ENCODE measurements at places on chromosomes 13 and 19.
A peak's percentile ranks its signal among the peaks of the same experiment; 100 is the strongest.

DNA sequence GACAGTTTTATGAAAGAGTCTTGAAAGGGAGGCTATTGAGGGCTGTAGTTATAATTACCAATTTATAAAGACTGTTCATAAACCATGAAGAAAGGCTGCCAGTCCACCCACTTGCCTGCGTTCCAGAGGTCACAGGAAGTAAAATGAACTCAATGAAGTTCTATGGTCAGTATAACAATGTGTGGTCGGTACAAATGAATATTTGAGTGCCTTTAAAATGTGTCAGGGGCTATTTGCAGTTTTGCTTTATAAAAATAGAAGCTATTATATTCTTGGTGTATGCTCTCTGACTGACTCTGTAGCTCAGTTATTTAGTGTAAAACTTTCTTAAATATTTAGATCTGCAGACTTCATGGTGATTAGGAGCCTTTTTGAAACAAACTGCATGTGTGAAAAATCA is 47.0 kb downstream of the ESD start:
- DNase-seq: no peak

GRCh38 chr19:46181388-46181779 is 33.3 kb downstream of the IGFL2 start:
- peak; percentile 97 for DNase-seq

- peak; percentile 72 for DNase-seq
These were observed 19.9 kb downstream of the TPT1 start for GRCh38 chr13:45320876-45321629.

DNA sequence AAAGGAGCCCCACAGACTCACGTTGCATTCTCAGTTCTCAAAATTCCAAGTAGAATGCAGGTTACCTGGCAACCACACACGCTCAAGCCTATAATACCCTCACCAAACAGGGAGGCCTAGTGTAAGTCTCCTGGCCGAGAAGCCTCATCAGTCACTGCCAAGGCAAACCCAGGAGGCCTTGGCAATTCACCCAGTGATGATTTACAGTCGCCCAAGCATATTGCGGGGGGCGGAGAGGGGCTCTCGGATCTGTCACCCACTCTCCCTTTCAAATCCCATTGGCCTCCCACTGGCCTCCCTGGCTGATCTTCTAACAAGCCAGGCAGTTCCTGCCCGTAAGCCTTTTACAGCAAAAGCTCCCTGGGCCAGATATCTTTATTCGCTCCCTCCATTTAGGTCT is 1.1 kb downstream of the AKAP8L start:
- peak; percentile 12 for DNase-seq

DNA sequence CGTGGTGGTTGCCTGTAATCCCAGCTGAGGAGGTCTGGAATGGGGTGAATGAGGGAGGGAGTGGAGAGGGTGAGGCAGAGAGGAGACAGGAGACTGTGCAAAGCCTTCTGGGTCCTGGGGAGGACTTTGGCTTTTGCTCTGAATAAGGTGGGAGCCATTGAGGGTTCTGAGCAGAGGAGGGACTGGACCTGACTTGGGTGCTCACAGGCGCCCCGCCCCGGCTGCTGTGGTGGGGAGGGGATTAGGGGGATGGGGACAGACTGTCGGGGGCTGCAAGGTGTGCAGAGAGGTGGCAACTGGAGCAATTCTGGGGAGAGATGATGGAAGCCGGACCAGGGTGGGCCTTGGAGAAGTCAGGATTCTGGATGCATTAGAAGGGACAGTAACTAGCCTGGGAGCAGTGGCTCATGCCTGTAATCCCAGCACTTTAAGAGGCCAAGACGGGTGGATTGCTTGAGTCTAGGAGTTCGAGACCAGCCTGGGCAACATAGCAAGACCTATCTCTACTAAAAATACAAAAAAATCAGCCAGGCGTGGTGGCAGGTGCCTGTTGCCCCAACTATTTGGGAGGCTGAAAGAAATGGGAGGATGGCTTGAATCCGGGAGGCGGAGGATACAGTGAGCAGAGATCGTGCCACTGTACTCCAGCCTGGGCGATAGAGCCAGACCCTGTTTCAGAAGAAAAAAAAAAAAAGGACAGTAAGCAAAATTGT is 16.1 kb upstream of the NANOS3 start:
- no peak for DNase-seq

DNA sequence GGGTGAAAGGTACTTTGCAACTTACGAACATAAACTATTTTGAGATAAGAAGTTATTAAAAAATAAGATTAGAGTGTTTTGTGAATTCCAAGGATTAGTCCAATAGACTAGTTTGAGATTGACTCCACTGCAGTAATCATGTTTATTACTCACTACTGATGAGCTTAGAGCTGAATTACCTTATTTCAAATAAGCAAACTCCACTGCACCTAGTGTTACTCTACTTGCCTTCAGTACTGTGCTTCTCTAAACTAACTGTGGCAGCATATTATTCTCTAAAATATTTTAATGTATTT is 111.7 kb downstream of the MIPEP start:
- DNase-seq: no peak

DNA sequence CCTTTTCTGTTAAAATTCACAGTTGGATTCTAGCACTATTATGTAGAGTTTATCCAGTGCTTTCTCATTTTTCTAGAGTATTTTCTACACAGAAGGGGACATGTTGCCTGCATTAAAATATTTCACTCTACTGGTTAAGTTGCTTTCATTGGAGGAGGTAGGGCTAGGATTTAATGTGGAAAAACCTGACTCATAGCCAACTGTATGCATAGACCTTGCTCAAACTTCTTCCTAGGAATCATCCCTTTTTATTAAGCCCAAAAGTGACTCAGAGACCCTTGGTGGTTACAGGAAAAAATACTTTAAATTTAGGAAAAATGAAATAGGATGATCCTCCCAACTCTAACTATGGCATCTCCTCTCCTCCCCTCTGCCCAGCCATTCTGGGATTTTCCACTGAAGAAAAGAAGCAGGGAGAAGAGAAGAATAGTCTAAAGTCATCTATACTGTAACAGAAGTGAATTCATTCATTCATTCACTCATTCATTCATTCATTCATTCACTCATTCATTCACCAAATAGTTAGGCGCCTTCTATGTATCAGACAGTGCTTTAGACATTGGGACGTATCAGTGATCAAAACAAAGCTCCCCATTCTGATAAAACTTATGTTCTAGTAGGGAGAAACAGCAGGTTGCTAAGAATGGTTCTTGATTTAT is 109.0 kb upstream of the HTR2A start:
- no peak for DNase-seq

DNA sequence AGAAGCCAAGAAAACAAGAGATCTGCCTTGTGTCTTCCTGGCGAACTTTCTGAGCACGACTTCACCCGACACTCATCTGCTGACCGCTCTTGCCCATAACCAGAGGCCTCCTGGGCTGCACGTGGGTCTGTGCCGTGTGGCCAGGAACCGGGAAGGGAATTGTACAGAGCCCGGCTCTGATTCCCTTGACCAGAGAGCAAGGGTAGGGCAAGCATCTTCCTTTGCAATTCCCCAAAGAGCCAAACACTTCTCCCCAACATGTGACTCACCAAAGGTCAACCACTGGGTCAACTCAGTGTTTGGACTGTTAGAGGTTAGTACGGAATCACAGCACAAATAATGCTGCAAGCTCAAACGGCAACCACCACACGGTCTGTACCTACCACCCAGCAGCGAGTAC is 48.9 kb downstream of the KLF2 start:
- DNase-seq: no peak

DNA sequence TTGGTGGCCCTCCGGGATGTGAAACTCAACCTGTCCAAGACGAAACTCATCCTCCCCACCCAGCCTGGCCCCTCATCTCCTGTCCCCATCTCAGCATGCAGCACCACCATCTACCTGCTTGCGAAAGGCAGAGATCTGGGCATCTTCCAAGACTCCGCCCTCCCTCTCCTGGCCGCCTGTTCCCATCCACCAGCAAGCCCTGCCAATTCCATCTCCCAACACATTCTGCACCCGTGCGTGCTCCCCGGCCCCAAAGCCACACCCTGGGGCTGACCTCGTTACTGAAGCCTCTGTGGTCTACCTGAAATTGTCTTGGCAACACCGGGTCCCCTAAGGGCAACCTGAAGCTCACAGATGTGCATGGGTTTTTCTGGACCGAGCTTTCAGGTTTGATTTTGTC is 13.2 kb upstream of the CAMSAP3 start:
- no peak for DNase-seq

GRCh38 chr19:14425696-14426138 is 6.6 kb upstream of the DDX39A start:
- DNase-seq: no peak

DNA sequence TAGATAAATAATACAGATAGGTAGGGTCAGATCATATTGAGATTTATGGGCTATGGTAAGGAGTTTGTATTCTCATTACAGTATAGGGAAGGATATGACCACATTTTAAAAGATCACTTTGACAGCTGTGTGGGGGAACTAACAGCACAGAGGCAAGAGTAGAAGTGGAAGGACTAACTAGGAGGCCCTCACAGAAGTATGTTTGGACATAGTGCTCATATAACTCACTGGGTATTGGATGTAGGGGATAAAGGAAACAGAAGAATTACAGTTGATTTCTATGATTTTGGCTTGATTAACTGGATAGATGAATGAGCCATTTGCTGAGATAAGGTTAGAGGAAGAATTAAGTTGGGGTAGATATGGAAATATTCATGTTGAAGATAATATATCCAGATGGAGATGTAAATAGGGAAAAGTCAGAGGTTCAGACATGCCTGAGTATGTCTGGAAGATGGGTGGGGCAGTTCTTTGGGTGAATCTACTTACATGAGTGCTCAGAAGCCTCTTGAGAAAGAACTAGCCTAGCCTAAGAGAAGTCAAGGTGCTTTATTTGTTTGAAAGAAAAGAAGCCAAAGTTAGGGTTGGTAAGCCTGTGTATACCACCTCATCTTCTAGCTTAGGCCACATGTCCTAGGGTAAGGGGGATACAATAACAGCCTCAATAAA is 133.4 kb downstream of the NDFIP2 start:
- no peak for DNase-seq

GRCh38 chr19:56699552-56699951 is 28.0 kb upstream of the ZNF835 start:
- DNase-seq: no peak

- DNase-seq: no peak
These were observed 37.8 kb downstream of the BRD4 start for GRCh38 chr19:15294561-15294990.

DNA sequence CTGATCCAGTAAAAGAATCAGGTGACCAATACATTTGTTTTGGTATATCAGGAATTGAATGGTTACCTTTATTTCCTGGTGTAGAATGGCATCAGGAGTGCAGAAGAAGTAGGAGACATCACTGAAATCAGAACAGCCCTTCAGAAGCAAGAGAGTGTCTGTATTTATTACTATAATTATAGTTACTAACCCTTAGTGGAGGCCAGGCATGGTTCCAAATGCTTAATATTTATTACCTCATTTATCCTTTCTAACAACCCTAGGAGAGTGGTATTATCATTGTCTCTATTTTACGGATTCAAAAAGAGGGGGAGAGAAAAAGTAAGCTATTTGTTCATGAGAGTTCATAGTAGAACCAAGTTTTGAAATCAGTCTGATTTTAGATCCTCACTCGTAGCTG is 1292.9 kb downstream of the PCDH9 start:
- DNase-seq: no peak

DNA sequence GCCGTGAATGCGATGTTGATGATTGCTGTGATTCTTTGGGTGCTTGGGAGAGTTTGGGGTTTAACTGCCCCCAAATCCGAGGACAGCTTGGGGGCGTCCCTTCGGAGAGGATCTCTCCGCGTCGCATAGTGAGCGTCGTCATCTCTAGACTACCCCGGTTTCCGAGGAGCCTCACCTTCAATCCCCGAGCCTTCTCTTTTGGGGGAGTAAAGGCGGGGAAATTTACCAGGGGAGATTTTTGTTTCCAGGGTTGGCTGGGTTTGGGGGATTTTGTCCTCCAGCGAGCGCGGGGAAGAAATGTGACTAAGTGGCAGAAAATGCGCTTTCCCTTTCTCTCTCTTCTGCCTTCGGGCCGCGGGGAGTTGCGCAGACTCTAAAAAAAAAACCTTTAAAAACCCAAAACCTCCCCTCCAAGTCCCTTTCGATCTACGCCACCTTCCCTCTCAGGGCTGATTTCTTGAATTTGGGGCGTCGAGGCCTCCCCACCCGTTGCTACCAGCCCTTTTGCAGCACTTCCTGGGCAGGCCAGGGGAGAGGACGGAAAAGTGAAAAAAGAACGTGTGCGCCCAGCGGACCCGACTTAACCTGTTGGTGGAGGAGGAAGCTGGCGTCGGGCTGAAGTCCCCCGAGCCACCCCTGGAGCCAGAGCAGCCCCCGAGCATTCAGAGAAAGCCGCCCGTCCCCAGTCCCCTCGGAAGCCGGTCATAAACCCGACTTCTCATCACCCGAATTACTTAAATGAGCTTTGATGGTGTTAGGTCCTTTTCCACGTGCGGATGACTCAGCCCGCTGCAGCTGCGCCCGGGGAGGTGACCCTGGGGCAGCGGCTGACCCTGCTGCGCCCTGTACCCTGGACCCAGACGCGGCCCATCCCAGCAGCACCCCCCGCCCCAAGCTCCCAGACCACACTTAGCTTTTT is 17.7 kb downstream of the NFIX start:
- peak; percentile 74 for DNase-seq

DNA sequence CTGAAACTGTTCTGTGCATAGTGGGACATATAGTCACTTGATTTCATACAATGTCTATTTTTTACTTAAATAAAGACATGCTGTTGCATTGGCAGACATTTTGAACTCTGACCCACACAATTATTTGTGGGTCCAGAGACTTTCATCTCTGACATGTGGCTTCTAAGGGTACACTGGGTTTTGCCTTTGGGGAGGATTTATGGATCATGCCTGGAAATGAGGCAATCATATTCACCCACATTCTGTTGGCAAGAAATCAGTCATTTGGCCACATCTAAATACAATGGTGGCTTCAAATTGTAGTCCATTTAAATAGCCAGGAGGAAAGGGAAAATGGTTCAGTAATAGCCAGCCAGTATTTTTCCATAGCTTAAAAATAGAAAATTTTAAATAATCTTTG is 238.3 kb upstream of the KLF12 start:
- no peak for DNase-seq

- DNase-seq: no peak
These were observed 48.3 kb upstream of the URI1 start for GRCh38 chr19:29893606-29894284.

GRCh38 chr13:94073007-94073744 is 406.3 kb downstream of the DCT start:
- no peak for DNase-seq

GRCh38 chr13:28001837-28002473 is 13.5 kb upstream of the URAD start:
- no peak for DNase-seq

DNA sequence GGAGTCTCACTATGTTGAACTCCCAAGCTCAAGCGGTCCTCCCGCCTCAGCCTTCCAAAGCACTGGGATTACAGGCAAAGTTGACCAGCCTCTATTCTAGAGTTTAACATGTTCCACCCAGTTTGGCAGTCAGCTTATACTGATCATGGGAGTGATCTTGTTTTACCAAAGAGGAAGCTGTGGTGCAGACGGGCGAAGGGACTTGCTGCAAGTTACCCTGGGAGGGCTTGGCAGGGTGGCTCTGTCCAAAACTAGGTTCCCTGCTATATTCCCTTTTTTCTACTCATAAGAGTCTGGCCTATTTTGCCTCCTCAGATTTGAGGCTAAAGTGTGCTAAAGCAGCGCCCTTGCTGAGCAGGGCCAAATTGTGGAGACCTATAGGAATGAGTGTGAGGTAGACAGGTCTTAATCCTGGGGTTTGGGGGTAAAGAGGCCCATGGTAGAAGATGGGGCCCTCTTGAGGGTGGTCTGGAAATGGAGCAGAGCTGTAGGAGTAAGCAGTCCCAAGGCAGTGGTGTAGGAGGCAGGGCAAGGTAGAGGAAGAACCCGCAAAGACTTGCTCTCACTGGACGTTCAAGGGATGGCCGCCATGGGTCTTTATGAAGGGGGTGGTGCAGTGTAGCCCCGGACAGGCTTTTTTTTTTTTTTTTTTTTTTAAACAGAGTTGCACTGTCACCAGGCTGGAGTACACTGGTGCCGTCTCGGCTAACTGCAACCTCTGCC is 3.3 kb downstream of the RPS19 start:
- DNase-seq: peak; percentile 23
